ENCODE measurements at places on chromosomes 3 and 15.

- DNase-seq: peak; percentile 6
Observed at GRCh38 chr3:195407531-195408409, 35.0 kb downstream of the ACAP2 start.

DNA sequence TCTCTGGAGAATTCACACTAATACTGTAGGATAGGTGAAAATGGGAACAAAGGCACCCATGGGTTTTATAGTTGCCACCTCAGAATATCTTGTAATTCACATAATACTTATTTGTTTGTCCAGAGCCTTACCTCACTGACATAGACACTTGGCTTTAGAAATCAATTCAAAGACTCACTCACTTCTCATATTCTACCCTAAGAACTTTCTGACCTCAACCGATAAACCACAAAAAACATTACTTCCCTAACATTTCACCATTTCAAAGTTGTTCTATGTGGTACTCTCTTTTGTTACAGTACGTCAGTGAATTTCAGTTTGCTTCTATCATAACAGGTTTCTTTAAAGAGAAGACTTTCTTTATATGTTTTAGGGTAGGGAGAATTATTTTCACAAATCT is 359.3 kb downstream of the IGSF11 start:
- DNase-seq: no peak

DNA sequence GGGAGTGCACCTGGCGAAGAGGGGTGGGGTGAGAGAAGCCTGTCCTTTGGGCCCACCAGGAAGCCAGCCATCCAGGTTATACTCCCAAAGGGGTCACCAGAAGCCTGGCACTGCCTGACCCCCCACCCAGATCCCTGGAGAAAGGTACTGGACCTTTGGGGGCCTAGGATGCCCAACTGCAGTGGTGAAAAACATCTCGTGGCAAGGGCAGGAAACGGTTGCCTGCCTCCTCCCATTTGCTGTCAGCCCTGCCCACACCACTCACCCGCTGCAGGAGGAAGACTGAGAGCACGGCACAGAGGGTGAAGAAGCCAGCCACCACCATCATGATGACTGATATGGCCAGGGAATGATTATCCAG is 2.2 kb upstream of the ULK3 start:
- peak; percentile 70 for DNase-seq

- no peak for DNase-seq
Observed at GRCh38 chr3:130414457-130414856, 69.0 kb downstream of the COL6A5 start.

DNA sequence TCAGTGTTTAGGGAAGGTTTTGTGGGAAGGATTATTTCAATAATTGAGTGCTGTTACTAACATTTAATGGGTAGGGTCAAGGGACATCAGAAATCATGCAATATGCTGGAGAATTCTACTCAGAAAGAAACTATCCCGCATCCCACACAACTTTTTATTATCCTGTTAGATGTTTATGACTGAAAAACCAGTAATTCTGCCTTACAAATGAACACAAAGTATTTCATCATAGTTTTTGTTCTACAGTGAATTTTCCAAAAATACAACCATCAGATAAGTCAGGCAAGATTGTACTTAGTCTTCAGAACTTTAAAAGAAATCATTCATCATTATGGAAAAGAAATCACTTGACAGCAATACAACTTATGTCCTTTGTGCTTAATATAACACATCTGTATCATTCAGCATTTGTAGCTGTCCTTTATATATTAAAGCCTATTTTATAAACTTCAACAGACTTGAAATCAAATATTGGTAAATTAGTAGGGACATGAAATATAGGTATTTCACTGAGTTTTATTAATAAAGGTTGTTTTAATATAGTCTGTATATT is 61.9 kb downstream of the TRPM7 start:
- no peak for DNase-seq

DNA sequence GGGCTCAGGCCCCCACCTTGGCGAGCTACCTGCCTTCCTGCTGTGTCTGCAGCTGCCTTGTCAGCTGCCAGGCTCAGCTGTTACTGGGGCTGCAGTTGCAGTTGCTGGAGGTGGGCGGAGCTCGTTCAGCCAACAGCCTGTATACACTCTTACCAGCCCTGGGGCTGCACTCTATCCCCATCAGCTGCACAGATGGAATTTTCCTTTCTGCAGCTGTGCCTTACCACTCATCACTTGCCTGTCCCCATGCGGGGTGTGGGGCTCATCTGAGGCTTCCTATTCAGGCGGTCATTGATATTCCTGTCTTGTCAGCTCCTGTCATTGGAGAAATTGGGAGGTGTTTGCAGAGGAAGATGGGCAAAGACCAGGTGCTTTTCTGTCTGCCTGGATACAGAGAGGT is 9.1 kb upstream of the SYN2 start:
- no peak for DNase-seq

DNA sequence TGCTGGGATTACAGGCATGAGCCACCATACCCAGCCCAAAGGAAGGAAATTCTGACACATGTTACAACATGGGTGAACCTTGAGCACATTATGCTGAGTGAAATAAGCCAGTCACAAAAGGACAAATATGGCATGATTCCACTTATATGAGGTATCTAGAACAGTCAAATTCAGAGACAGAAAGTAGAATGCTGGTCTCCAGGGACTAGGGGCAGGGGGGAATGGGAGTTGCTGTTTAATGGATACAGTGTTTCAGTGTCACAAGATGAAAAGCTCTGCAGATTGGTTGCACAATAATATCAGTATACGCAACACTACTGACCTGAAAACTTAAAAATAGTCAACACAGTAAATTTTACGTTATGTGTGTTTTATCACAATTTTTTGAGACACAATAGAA is 4.1 kb downstream of the SPATA12 start:
- DNase-seq: no peak

GRCh38 chr3:46626039-46626438 is 13.7 kb downstream of the FAM240A start:
- DNase-seq: no peak

DNA sequence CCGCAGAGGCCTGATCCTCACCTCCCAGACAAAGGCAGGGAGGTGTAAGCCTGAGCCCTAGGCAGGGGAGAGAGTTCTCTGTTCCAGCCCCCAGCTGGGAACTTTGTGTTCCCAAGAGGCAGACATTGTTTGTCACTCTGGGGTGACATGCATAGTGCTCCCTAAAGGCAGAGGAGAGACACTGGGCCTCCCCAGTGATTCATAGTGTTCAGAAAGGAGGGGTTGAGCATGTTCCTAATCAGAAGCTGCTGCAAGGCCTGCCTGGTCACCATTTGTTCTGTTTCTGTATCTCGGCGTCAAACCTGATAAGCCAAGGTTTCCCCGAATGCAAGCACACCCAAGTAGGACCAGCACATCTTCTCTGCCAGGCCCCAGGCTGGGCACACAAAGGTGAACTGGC is 24.0 kb upstream of the SLC6A6 start:
- DNase-seq: no peak

DNA sequence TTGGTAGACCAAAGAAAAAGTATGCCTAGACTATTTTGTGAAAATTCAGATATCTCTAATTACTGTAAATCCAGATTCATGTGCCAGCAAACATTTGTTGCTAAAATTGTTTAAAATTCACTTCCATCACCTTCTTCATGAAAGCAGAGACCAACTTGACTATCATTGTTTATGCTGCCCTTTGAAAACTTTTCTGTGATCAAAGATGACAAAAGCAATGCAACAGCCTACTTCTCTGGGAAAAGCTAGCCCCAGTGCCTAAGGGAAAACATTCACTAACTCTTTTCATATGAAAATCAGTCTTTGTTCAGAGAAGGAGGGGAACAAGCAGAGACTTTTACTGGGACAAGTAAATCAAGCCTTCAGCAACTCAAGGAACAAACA is 178.0 kb upstream of the P2RY1 start:
- DNase-seq: no peak

DNA sequence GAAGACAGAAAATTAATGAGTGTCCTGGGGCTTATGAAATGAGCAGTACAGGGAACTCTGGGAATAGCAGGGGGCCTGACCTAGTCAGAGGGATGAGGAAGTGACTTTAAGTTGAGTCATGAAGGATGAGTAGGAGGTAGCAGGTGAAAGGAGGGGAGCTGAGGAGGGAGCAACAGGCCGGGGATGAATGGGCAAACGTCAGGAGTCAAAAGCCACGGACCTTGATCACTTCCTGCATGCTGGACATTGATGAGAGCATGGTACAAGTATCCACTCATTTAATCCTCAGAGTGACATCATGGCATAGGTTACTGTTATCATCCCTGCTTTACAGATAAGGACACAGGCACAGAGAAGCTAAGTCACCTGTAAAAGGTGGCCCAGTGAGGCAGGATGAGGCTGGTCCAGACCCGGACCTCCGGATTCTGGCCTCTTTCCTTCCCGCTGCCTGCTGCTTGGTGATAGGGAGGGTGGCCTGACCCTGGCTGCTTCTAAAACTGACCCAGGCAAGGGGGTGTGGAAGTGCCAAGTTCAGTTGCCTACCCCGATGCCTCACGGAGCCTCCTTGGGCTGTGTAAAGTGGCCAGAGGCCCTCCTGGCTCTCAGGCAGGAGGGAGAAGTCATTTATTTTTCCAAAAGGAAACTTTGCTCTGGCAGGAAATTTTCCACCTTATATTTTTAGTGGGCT is 7.6 kb downstream of the CORO2B start:
- no peak for DNase-seq

DNA sequence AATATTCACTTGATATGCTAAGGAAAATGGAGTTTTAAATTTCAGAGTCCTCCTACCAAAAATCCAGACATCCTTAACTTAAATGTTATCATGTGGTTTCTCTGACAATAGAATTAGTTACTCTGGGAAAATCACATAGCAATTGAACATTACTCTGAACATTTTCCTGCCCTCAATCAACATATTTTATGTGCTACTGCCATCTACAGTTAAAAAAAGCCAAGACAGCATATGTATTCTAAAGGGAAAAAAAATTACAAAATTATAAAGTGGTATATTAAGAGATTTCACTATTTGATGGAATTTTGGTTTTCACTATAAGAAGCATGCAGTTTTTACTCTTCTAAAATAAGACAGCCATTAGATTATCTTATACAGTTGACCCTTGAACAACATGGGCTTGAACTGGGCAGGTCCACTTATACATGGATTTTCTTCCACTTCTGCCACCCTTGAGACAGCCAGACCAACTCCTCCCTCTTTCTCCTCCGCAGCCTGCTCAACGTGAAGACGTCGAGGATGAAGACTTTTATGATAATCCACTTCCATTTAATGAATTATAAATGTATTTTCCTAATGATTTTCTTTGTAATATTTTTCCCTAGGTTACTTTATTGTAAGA is 122.3 kb downstream of the ATP1B3 start:
- no peak for DNase-seq

- DNase-seq: peak; percentile 51
Observed at GRCh38 chr3:130093741-130094391, 12.2 kb downstream of the ALG1L2 start.

DNA sequence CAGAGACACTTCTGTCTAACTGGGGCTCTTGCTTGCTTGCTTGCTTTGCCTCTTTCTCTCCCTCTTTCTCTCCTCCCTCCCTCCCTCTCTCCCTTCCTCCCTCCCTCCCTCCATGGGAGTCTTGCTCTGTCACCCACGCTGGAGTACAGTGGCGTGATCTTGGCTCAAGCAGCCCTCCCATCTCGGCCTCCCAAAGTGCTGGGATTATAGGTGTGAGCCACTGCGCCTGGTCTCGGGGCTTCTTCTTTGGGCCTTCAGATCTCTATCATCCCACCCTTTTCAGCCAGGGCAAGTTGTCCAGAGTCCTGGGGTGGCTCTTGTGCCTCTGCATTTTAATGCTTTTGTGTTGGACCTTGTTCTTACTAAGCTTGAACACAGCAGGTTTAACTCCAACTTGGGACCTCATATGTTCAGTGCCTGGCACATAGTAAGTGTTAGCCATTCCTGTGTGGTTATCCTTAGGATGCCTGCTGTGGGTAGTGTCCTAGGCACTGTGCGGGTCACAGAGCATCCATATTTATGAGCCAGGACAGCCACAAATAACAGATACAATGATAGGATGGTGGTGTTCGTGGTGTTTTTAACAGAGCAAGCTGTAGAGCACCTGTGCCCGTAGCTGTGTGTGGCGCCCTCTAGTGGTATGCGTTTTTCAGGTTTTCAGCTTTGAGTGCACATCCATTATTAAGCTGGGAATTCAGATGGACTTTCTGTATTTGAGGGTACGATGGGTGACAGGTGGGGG is 75.1 kb downstream of the CCK start:
- DNase-seq: peak; percentile 62

GRCh38 chr15:68797191-68797590 is 23.5 kb downstream of the ANP32A start:
- peak; percentile 56 for DNase-seq

GRCh38 chr15:68560501-68561113 is 18.2 kb upstream of the CORO2B start:
- no peak for DNase-seq

GRCh38 chr15:53872410-53872809 is 105.8 kb upstream of the UNC13C start:
- no peak for DNase-seq

DNA sequence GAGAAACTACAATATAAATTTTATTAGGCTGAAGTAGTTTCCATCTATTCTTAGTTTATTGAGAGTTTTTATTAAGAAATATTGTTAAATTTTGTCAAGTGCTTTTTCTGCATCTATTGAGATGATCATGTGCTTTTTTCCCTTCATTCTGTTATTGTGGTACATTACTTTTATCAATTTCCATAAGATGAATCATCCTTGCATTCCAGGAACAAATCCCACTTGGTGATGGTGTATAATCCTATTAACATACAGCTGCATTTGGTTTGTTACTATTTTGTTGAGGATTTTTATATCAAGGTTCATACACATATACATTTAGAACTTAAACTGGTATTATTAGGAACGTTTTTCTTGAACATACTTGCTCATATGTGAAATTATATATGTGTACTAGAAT is 199.8 kb downstream of the TBC1D5 start:
- DNase-seq: no peak

GRCh38 chr3:160444411-160444810 is 5.2 kb downstream of the TRIM59 start:
- no peak for DNase-seq

DNA sequence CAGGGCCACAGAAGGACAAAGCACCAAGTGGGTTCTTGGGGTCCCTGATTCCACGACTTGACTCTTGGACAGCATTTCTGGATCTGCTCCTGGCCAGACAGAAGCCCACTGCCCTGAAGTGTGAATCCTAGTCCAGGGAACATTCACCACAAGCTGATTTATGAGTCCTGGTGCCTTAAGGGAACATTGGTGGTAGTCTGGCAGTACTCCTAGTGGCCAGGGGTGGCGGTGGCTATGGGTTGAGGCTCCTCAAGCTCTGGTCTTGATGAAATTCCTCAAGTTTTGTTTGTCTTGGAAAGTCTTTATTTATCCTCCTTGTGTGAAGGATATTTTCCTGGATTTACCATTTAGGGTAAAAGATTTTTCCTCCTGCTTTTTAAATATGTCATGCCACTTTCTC is 307.5 kb downstream of the PYDC2 start:
- DNase-seq: no peak
